ENCODE measurements at places on chromosomes 4 and X.

- no peak for DNase-seq
Observed at GRCh38 chrX:80648023-80648422, 161.7 kb downstream of the BRWD3 start.

- no peak for DNase-seq
Observed at GRCh38 chr4:139971111-139971510, 182.9 kb downstream of the MAML3 start.

DNA sequence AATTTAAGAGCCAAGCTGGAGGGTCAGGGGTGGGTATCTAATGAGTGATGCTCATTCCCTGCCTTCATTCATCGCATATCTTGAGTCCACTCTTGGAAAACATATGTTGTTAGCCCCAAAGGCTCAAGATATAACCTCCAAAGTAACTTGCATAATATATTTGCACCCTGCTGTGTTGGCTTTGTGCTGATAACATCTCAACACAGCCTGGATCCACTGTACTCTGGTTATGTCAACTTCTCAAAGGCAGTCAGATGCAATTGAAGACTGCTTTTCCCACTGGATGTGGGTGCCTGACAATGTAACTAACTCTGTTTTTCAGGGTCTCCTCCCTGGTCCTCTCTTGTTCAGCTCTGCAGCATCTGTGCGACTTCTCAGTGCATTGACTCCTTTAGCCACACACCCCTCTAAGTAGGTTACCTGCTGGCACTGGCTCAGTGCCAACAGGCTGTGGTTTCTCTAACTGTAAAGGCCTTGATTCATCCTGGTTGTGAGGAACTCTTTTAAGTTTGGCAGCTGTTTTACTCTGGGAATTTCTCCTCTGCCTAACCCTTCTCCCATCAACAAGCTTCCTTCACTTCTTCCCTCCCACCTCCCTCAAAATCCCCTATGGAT is 28.1 kb downstream of the SLC16A2 start:
- DNase-seq, result no peak

GRCh38 chrX:100379388-100379986 is 30.6 kb downstream of the PCDH19 start:
- no peak for DNase-seq

DNA sequence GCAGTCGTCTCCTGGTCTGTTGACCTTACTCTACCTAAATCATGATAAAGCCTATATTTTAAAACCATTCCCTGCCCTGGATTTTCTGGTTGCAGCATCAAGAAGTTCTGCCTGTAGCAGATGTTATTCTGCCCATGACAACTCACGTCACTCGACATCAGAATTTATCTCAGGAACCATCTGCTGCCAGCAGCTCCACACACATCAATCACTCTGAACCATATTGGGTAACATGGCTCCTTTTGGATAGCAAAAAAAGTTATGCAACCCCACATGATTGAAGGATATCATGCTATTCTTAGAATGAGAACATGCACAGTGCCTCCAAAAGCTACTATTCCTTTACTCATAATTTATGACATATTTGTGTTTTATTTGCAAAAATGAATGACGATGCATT is 341.4 kb downstream of the DHRSX start:
- no peak for DNase-seq

DNA sequence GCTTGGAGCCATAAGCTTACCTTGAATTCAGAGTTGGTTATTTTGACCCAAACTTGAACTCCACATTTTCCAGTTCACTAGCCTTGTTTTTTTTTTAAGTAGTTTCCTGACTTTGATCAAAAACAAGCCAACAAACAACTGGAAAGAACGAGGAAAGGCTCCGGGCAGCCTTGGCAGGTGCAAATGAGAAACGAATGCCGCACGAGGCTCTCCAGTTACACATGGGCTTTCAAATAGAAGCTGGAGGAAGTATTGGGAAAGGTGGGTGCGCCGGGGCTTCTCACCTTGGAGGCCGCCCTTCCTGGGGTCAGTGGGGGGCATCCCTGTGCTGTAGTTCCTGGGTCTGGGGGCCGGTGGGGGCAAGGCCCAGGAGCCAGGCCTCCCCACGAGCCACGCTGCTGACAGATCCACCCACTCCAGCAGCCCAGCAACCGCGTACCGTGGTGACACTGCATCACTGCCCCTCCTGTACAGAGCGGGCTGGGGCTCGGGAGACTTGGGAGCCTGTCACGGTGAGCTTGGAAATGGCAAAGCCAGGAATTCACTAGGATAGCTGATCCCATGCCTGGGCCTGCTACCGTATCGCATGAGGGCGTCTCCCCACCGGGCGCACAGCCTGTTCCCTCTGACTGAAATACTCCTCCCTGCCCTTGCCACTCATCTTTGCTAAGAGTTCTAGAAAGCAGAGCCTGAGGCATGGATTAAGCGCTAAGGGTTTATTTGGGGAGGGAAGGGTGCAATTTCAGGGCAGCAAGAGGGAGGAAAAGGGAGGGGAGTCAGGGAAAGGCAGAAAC is 50.9 kb upstream of the ADRA2C start:
- no peak for DNase-seq

GRCh38 chr4:172865103-172865502 is 303.5 kb upstream of the GALNT7 start:
- DNase-seq, result no peak

DNA sequence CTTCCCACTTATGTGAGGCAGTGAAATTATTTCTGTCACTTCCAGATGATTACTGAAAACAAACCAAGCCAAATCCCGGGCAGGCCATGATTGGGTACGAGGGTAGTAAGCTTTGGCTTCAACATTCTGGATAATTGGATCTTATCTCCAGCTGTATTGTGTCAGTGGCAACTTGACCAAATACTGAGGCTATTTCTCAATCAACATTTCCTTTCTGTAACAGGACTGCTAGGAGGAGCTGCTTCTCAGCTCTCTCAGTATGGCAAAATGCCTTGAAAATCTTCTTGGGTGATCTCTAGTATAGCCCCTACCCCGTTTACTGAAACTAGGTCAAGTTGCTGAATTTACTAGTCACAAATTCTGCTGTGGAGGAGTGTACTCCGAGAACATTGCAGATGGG is 169.3 kb upstream of the FRMPD4 start:
- DNase-seq, result no peak

DNA sequence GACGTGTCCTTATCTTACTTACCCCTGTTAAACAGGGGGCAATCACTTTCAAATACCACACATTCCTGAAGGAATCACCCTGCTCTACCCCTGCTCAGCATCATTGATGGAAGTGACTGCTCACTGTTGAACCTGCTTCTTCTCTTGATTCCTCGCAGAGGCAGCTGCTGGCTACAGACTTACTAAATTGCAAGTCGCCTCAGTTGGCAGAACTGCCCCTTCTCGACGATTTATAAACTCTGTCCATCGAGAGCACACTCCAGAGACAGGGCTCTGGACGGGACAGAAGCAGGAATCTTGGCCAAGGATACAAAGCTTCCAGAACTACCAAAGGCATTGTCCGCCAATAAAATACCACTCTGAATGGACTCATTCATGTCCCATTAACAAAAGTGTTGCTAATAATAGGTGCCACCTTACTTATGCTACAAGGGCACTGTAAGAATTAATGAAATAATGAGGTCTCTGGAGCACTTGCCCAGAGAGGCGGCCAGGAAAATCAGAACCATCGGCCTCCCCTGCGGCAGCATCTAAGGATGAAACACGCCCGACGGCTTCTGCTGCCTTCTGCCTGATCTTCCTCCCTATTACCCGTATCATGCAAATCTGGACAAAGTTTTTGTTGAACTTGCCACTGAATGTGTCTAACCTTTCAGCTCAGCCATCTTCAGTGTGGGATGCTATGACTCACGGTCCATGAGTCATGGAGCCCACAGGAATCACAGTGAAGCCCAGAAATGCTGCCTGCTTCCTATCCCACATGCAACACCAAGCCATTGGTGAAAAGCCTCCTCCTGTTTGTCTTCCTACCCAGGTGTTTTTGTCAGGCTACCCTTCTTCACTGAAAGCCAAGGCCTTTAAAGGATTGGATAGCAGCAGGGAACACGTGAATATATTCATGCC is 164.9 kb downstream of the MAML3 start:
- DNase-seq, result no peak
